ENCODE measurements at places on chromosomes 6 and 20.

DNA sequence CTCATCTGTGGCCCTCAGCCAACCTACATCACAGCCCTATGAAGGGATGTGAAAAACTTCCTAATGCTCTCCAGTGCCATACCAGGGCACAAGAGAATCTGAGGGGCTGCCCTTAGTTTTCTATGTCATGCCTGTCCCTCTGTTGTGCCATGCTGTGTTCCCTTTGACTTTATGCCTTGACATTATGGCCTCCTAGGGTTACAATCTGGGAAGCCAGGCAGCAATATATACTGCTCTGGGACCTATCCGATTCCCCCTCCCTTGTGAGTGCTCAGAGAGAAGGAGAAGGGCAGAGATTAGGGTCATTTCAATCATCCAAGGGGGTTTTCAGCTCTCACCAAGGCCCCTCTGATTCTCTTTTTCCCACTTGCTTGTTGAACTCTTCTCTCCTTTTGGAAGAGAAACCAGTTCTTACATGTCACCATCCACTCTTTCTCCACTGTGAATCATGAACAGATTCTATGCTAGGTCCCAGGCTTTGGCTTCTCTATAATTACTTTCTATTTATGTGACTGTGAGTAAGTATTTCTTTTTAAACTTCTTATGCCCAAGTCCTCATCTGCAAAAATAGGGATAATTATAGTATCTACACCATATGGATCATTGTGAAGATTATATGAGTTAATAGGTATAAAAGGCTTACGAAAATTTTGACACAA, 14.2 kb upstream of the FRK start:
- no peak for DNase-seq

GRCh38 chr20:58231683-58232082, 3.2 kb upstream of the ANKRD60 start:
- DNase-seq, result no peak

DNA sequence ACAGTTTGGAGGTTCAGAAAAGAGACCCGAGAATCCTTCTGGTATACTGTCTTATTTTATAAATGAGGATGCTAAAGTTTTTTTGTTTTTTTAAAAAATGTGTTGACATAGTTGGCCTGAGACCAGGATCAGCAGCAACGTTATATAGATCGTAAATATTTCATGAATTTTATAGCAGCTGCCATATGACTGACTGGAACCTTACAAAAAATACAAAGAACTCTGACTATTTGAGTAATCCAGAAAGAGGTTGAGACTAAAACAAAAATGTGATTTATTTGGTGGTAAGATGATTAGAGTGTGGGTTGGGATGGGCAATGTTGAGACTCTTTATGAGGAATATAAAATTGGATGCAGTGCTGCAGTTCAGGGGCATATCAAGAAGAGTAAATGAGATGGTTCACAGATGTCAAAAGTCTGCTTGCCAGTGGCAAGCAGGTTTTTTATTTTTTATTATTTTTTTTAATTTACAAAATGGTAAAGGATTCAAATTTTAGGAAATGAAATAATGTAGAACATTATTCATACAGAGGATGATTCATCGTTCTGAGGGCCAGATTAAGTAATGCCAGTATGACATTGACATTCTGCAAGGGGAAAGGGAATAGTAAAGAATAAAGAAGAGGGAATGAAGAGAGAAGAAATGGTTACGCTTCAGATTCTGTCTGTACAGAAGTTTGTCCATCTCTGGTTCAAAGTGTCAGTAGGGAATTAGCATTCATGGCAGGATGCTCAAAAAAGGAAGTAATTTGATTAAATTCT, 58.5 kb downstream of the SCAF8 start:
- no peak for DNase-seq

- DNase-seq, result no peak
These were observed 59.0 kb downstream of the CD164 start for GRCh38 chr6:109323241-109323640.

DNA sequence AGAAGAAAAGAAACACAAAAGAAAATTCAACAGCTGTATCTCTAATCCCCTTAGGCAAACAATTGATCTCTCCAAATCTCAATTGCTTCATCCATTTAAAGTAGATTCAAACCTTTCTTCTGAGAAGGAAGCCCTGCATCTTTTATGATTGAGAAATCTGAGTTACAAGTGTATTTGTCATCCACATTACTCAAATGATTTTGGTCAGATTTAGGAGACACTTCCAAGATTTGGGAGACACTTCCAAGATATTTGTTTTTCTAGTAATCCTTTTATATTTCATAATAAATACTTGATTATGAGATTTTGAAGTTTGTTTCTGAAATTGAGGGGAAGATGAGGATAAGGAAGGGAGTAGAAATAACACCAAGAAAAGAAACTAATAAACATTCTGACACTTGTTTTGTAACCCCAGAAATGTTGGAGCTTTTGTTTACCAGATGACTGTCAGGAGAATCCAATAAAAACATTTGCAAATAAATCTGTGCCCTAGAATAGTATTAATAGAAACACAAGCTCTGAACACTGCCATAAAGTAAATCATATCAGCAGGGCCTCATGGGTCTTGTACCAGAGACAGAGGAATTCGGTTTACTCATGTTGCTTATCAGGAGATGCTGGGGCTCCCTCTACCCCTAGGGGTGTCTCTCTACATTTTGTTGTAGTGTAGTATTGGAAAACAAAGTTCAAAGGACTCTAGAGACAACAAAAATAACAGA, 314.3 kb upstream of the NT5E start:
- no peak for DNase-seq

- no peak for DNase-seq
These were observed 101.4 kb downstream of the BMP2 start for GRCh38 chr20:6868861-6869260.

DNA sequence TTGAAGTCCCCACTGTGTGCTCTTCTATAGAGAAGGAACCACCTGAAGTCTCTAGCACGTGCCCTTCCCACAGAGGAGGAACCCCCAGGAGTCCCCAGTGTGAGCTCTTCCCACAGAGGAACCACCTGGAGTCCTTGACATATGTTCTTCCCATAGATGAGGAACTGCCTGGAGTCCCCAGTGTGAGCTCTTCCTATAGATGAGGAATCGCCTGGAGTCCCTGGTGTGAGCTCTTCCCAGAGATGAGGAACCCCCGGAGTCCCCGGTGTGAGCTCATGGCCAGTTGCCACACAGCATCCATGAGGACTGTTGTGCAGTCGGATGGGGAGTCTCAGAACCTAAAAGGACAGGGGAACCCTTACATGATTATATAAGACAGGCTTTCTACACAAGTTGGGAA, 158.1 kb upstream of the THBS2 start:
- DNase-seq, result no peak

- DNase-seq, result no peak
These were observed 11.5 kb upstream of the MMP9 start for GRCh38 chr20:45997187-45997586.

DNA sequence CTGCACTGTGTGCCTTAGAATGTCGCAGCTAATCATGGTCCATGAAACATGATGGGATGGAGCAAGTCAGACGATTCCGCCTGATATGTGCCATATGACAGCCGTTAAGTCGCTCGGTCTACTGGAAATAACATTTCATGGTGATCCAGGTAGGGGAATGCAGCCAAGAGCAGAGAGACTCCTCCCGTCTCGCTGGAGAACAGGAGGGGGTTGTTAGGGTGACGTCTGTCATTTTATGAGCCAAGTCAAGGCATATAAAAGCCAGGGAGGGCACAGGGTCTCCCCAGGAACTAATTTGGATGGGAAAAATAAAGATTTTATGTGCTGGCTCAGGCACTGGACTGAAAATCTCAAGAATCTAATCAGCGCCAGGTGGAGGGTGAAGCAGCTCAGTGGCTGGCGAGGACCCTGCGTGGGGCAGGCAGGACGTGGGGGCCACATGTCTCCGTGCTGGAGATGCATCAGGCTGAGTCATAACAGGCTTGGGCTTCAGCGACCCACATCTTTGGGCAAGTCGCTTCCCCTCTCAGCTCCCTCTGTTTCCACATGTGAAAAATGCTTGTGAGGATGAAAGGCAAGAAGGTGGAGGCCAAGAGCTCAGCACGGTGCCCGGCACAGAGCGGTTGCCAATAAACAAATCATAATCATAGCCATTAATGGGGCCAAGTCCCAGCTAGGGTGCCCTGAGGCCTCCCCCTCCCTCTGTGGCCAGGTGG, 234.6 kb downstream of the ANKRD60 start:
- DNase-seq, result no peak

DNA sequence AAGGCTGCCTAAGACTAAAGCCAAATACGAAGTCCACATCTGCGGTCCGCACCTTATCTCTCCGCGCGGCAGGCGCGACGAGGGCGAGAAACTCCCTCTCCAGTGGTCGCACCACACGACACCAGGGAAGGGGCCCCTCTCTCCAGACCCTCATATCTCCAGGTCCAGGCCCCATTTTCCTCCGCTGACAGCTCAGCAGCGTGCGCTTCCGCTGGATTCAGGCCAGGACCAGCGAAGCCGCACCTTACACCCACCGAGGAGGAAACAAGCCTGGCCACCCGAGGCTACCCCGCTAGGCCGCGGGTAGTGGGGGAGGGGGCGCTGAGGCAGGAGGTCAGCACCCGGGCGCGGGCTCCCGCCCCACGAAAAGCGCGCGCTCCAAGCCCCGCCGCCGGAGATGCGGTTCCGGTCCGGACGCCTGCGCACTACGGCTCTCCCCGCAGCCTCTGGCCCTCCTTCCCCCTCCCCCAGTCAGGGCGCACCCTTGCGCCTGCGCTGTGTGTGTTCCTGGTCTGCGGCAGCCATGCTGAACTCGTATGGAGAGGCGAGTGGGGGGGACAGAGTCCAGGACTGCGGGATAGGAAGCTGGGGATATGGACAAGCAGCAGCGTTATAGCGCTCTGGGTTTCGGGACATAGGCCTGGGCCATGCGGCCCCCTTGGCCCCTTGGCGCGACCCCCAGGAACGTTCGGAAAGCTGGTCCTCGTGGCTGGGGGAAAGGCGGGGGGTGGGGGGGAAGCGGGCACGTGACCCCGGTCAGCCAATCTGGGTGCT, at the start of gene BRD2:
Gene BRD2, plus strand, starts transcription at position 502 of the 774 bp plus-strand sequence. CDS start 4,305 bp downstream, outside the sequence.
- DNase-seq, result peak; percentile 84

- DNase-seq, result no peak
These were observed 61.8 kb downstream of the TULP4 start for GRCh38 chr6:158374020-158374419.

DNA sequence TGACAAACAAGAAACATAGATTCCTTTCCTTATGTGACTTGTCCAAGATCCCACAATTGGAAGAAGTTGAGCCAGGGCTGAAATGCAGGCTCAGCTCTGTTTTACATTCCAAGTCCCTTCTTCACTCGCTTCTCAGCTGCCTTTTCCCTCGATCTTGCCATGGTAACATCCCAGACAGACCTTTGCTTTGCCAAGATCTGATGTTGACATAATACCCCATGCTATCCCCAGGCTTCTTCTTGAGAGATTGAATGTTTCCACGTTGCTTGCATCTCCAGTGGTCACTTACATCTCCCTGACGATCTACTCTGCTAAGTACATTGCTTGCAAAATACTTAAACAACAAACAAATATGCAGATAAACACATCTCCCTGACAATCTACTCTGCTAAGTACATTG, 63.5 kb downstream of the TBXT start:
- no peak for DNase-seq

- DNase-seq, result no peak
These were observed 113.3 kb downstream of the ZFP64 start for GRCh38 chr20:52078289-52078688.

Data from pulmonary artery endothelial cell (primary cell).